ENCODE measurements at places on chromosomes 3 and 15.

- DNase-seq: no peak
Observed at GRCh38 chr15:75920079-75920478, 16.4 kb downstream of the FBXO22 start.

- peak; percentile 32 for DNase-seq
Observed at GRCh38 chr3:28286595-28286994, 45.2 kb downstream of the CMC1 start.

DNA sequence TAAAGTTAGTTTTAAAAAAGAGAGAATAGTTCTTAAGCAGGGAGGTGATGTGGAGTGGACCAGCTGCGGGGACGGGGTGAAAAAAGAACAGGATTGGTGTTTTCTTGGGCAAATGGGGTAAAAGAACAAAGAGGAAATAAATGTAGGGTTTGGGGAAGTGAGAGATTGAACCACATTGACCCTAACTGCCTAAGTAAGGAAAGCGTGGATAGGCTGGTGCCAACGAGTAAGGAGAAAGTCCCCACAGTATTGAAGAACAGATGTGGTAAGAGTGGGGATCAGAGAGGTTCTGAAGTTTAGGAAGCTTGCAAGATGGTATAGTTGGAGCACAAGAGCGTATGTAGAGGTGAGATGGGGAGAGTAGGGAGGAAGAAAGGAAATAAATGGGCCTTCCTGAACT is 17.0 kb downstream of the IREB2 start:
- no peak for DNase-seq

DNA sequence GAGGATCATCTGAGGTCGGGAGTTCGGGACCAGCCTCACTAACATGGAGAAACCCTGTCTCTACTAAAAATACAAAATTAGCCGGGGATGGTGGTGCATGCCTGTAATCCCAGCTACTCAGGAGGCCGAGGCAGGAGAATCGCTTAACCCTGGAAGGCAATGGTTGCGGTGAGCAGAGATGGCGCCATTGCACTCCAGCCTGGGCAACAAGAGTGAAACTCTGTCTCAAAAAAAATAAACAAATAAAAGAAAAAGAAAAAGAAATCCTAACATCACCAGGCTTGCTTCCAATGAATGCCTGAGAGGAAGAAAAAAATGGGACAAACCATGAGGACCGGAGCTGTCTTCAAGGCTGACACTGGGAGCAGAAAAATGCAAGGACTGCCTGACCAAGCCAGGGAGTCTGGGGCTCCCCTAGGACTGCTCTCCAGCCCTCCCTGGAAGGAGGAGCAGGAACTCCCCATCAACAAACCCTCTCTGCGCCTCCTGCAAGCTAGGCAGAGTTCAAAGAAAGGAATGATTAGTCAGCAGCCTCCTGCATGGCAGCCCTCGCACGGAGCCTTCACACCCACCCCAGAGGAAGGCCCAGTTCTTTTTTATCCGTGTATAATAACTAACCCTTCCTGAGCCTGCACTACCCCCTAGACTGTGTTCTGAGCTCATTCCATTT is 55.4 kb downstream of the NUP210 start:
- no peak for DNase-seq

GRCh38 chr3:140588558-140588957 is 89.3 kb upstream of the TRIM42 start:
- no peak for DNase-seq

DNA sequence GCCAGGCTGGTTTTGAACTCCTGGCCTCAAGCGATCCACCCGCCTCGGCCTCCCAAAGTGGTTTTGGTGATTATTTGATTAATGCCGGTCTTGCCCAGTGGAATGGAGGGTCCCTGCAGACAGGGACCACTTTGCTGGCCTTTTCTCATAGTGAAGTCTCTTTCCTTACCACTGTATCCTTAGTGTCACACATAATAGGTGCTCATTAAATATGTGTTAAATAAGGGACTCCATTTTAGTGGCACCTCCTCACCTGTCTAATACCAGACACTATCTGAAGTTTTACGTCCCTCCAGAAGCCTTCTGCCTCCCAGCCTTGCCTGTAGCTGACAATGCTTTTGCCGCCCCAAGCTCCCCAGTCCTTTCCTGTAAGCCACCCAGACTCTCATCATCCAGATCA is 91.3 kb downstream of the AAGAB start:
- DNase-seq: no peak

- no peak for DNase-seq
Observed at GRCh38 chr3:144011251-144011799, 39.7 kb downstream of the DIPK2A start.

DNA sequence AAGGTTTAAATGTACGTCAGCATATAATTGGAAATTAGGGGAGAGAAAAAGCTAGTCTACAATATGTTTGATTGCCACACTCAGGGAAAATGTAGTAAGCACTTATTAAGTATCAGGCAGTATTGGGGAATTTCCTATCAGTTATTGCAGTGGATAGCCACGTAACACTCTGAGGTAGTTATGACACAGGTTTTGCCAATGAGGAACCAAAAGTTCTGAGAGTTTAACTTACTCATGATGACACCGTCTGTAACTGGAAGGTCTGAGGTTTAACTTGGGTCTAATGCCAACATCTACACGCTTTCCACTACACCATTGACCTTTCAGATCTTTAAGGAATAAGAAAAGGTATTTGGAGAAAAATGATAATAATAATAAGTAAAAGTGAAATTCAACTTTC is 89.5 kb downstream of the ZMAT3 start:
- peak; percentile 13 for DNase-seq

- peak; percentile 18 for DNase-seq
Observed at GRCh38 chr3:16618721-16619120, 13.5 kb upstream of the DAZL start.

- DNase-seq: no peak
Observed at GRCh38 chr3:69318410-69318809, 67.5 kb downstream of the FRMD4B start.

DNA sequence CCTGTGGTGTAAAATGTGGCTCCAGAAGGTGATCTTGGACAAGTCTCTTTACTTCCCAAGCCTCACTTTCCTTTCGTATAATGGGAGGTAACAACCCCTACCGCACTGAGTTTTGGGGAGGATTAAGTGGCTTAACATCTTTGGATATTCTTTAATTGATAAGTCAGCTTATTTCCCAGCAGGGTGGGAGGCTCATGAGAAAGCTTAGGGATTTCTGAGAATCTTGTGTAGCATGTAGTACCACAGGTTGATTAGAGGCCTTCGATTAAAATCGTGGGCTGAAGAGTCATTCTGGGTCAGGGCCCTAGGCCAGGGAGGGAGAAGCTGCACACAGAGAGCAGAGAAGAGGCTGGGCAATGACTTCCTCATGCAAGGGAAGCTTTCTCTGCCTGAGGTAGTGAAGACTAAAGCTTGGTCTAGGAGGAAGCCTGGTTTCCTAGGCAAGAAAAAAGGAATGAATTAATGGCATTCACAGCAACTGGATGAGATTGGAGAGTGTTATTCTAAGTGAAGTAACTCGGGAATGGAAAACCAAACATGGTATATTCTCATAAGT is 1.5 kb upstream of the NMNAT3 start:
- DNase-seq: no peak

GRCh38 chr15:70524470-70524869 is 238.9 kb downstream of the UACA start:
- DNase-seq: no peak

GRCh38 chr15:19943515-19943914 is 598.1 kb downstream of the GOLGA6L6 start:
- no peak for DNase-seq

Data from AG20443 (cell line).